ENCODE measurements at places on chromosomes 5 and 9. TPM values are rescaled to one million over a fixed set of nuclear protein-coding genes. Genes with fewer than 3 reads are reported as not detected.

FBP2 gene
- not detected for total RNA-seq

CHSY3 gene
- total RNA-seq: 0.10 TPM

FABP6 gene
- 0.87 TPM for total RNA-seq

OR1J2 gene
- total RNA-seq: not detected

ZFR gene
- 57.4 TPM for total RNA-seq

ACOT12 gene
- total RNA-seq: not detected

KLF4 gene
- total RNA-seq: 13.3 TPM

OCLN gene
- 11.9 TPM for total RNA-seq
